NCI-H1048 (cell line): ENCODE measurements at places on chromosomes 5 and 9.

- no peak for DNase-seq
Observed at GRCh38 chr5:58021466-58021865, 438.4 kb downstream of the PLK2 start.

DNA sequence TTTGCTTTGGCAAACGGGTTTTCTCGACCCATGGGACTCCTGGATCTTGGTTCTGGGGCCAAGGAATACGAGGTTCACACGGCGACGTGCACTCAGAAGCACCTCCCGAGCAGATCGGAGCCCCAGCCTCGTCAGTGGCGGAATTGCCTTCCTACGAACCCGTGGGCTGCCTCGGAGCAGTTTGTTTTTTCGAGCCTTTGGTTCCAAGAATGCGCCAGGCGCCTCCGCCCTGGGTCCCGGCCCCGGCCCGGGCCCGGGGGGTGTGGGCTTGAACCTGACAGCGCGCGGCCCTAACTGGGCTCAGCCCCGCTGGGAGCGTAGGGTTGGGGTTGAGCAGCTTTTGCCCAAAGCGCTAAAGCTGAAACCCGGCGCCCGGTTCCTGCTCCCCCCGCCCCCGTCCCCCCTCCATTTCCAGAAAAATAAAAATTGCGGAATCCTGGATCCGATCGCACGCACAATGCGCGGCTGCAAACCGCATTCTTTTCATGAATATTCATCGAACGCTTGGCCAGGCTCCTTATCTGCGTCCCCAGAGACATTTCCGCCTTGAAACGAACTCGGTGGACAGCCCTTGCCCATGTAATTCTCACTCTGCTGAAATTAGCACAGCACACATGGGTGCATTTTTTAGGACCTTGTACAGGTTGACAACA lies 1.0 kb downstream of the BASP1 start:
- no peak for DNase-seq

- no peak for DNase-seq
Observed at GRCh38 chr5:83856881-83857280, 136.2 kb upstream of the HAPLN1 start.

GRCh38 chr5:149205625-149206523 lies 64.6 kb downstream of the ABLIM3 start:
- no peak for DNase-seq

- no peak for DNase-seq
Observed at GRCh38 chr5:79413112-79413511, 100.8 kb downstream of the HOMER1 start.

DNA sequence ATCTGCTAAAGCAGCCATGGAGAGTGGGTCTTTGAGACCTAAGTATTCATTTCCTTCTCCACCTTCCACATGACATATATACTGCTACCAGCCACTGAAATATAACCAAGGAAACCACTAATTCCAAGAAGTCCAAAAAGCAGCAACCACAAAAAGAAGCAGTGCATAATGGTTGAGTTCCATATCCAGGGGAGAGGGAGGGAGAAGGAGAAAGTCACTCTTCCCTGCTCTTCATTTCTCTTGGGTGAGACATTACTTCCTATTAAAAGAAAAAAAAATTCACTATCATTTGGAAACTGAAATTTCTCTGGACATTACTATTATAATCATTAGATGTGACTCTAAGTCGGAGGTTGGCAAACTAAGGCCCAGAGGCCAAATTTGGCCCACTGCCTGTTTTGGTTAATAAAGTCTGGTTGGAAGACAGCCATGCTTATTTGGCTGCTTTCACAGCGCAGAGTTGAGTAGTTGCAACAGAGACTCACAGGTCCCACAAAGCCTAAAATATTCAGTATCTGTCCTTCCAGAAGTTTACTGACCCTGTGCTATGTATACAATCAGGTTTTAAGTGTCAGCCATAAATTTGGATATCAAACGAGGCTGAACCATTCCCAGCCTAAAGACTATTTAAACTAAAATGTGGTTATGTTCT lies 168.6 kb downstream of the MPDZ start:
- no peak for DNase-seq

GRCh38 chr5:172870715-172871461 lies 36.8 kb downstream of the ERGIC1 start:
- no peak for DNase-seq

DNA sequence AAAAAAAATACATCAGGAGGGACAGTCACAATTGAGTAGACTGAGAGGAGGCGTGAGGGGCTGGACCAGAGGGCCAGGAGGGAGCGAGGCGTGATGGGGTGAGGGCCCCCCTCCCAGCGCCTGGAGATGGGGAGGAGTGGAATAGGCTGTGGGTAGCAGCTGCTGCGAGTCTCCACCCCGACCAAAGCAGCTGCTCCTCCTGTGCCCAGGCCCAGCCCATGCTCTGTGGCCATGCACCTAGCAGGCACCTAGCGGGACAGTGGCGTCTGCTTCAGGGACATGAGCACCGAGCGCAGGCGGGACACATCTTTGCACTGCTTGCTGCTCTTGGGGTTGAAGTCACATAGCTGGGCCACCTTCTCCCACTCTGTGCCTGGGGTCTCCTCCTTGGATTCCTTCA lies 4.0 kb downstream of the HIGD2A start:
- no peak for DNase-seq

- no peak for DNase-seq
Observed at GRCh38 chr9:127263664-127264063, 910 bp upstream of the GARNL3 start.

GRCh38 chr9:13898957-13899356 lies 415.0 kb downstream of the NFIB start:
- DNase-seq = no peak
